CD8-positive, alpha-beta T cell (primary cell): ENCODE measurements at places on chromosomes 2 and 18. TPM values are rescaled to one million over a fixed set of nuclear protein-coding genes. Genes with fewer than 3 reads are reported as not detected.

- no peak for DNase-seq
These were observed 2.7 kb downstream of the TCF4 start for GRCh38 chr18:55585065-55585919.

GRCh38 chr2:70785137-70785911, 5.1 kb downstream of the FIGLA start:
- DNase-seq = no peak

DNA sequence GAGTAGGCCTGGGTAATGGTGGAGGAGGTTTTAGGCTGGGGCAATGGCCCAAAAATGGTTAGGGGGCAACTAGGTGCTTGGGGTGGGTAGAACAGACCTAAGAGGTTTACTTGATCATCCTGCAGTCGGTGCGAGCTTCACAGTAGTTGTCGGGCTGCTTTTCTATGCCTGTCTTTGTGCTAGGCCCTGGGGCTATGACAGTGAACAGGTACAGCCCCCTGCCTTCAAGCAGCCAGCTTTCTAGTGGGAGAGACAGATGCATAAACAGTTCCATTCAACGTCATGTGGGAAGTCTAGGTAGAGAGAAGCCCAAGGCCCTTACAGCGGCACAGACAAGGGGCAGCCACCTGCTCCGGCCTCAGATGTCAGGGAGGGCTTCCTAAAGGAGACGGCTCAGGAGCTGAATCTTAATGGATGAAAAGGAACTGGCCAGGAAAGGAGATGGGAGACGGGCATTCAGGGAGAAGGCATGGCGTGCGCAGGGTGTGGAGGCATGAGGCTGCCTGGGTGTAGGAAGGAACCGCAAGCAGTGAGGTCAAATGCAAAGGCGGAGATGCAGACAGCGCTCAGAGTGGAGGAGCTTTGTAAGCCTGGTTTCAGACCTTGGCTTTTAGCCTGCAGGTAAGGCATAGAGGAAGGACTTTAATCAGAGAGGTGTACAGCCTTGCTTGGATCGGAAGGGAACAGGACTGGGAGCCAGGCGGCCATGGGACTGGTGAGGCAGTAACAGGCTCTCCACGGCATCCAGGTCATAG, 6.0 kb downstream of the CTIF start:
- DNase-seq = no peak

DNA sequence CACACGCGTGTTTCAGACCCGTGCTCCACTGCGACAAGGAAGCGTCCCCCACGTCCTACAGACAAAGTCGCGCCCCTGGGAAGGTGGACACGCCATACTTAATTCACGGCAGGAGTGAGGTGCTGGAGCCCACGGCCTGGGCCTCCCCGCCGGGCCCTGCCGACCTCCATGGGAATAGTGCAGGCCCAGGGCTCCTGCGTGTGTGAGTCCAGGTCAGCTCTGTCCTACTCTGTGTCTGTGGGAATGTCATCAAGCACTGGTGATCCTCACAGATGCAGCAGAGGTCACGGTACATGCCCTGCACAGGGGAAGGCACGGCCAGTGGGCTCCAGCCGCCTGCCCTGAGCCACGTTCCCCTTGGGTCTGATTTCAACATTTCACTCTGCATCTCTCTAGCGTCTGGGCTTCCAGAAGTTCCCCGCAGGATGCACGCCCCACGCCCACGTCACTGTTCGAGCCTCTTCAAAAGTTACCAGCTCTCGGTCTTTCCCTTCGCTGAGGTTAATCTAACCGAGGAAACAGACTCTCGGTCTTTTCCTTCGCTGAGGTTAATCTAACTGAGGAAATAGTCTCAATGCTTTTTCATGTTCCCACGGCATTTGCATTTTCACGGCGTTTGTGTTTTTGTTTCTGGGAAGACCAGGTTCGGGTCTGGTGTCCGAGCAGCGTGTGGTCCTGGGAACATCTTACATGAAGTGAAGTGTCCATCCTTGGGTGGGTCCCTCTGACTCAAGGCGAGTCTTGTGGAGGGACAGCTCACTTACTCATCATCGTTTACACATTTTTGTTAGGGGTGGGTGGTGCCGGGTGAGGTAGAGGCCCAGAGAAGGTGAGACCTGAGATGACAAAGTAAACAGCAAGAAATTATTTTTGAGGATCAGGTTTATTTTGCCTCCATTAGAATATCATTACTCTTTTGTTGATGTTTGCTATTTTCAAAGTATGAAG, 157.3 kb upstream of the ALKAL2 start:
- peak; percentile 79 for DNase-seq

DNA sequence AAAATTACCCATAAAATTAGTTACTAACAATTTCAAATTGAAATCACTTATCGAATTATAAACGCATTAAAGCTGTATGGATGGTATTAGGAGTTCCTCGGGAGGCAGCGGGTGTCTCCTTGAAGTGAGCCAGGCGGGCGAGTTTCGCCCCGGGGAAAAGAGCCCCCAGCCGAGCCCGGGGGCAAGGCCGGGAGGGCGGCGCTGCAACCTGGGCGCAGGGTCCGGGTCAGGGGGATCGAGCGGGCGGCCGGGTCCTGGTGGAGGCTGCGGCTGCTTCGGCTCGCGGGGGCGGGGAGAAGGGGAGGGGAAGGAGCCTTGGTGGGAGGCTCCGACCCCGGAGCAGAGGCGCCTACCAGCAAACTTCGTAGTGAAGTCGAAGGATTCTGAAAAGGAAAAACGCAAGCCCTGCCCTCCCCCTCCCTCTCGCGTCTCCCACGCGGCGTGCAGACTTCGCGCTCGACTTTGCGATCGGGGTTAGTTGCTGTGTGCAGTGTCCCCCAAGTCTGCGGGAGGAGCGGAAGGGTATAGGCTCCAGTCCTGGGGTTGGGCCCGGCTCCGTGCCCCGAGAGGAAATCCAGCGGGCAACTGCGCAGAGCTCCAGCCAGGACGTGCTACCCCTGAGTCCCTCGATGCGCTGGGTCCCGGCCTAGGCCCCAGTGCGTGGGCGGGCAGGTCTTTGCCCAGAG, 140.8 kb downstream of the MEIS1 start:
- no peak for DNase-seq

DNA sequence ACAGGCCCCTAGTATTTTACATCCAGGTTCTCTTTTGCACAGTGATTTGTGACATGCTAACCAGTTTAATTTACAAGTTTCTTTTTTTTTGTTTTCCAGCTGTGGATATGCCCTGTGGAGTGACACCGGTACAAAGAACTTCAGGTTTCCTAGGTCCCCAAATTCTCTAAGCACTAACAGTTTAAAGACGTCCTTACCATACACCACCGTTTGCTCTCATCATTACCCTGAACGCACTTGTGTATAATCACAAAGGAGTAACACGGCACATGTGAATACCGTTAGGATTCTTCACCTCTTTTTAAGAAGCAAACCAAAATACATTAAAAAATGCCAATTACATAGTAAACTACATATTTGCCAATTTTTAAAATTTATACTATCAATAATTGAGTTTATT, 853 bp downstream of the LANCL1 start:
- DNase-seq = no peak

GRCh38 chr2:53786705-53787613, at the start of the genes ASB3 and ERLEC1:
TSS of gene ASB3 (minus strand) at chr2:53786953. CDS start at chr2:53765572, 21,381 bp downstream.
TSS of gene ERLEC1 (plus strand) at chr2:53787044. CDS start at chr2:53787211, 167 bp downstream.
- peak; percentile 91 for DNase-seq

- no peak for DNase-seq
These were observed 115.3 kb downstream of the BCL2L11 start for GRCh38 chr2:111236025-111236424.

GRCh38 chr2:72291059-72291458, 143.4 kb upstream of the CYP26B1 start:
- no peak for DNase-seq

DNA sequence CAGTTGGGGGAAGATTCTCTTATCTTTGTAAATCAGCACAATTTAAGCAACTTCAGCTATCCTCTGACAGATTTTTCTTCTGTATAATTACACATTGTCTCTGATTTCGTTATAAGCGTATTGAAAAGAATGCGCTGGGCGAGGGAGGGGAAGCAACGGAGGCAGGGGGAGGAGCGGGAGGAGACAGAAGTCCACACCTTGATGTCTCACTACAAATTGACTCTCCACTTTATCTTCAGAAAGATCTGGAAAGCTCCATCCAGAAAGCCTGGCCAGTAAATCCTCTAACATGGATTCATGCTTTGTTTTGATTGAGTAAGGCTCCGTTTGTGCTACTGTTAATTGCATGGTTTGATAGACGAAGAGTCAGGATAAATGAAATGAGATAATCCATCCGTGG, 76.6 kb downstream of the SMIM21 start:
- DNase-seq = no peak

- no peak for DNase-seq
These were observed 84.5 kb upstream of the ITGA4 start for GRCh38 chr2:181372646-181373040.

DNA sequence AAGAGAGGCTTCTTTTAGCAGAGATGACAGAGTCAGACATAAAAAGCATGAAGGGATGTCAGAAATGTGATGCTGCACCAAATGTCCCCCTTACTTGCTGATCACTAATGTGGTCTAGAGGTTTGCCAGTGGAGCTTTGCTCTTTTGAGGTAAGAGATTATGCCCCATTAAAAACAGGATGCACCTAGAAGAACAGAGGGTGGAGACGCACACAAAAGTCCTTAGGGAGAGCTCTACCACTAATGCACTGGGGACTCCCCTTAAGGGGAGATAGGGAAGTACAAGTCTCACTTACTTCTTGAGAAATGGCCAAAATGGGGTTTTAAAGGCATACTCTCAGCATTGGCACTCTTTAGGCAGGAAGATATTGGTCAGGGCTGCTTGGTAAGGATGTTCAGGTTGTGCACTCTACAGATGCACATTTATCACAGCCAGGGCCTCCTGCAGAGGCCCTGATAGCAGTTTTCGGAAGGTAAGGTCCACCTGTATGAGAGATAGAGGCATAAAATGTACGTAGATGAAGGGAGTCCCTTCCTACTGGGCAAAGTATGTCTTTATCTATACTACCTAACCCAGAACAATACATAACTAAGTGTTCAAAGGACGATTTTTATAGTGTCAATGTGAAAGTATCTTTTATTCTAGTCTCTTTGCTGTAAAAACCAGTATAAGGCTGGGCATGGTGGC, 17.0 kb upstream of the SCYGR1 start:
- DNase-seq = no peak

GRCh38 chr2:145715601-145716000, 1195.7 kb upstream of the ZEB2 start:
- no peak for DNase-seq

GRCh38 chr2:99842451-99842850, 299.9 kb downstream of the AFF3 start:
- no peak for DNase-seq

HOXD13 gene
- total RNA-seq = not detected

VWA3B gene
- not detected for total RNA-seq

PXDN gene
- total RNA-seq = 0.76 TPM

NEU4 gene
- 3.0 TPM for total RNA-seq

KLHL41 gene
- total RNA-seq = not detected
